ENCODE measurements at places on chromosomes 6 and 20. TPM values are rescaled to one million over a fixed set of nuclear protein-coding genes. Genes with fewer than 3 reads are reported as not detected.

Gene IYD
- 0.03 TPM for total RNA-seq

Gene RMND1
- 16.1 TPM for total RNA-seq

Gene BPIFB2
- total RNA-seq, result not detected

- DNase-seq, result no peak
Observed at GRCh38 chr6:13455552-13455966, 31.8 kb downstream of the GFOD1 start.

All from Panc1 (cell line).